ENCODE measurements at places on chromosomes 2 and 18.

DNA sequence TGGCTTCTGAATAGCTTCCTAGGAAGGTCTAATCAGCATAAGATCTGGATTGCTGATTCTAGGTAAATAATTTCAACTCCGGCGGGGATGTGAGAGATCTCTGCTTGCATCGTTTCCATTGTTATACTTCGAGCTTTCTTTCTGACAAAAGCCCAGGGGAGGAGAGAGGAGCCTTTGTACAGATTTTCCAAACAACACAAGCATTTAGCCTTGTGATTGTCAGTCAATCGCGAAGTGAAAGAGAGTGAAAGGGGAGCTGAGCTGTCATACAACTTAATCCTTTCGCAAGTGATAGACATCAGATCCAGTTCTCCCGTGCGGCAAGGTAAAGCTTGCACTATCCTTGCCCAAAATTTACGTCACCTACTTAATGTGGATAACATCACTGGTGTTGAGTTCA lies 26.2 kb downstream of the RALB start:
- DNase-seq, result no peak

- no peak for DNase-seq
Measured at GRCh38 chr2:198252472-198252871, 448.1 kb downstream of the PLCL1 start.

- no peak for DNase-seq
Measured at GRCh38 chr2:115491186-115491793, 1048.8 kb downstream of the DPP10 start.

DNA sequence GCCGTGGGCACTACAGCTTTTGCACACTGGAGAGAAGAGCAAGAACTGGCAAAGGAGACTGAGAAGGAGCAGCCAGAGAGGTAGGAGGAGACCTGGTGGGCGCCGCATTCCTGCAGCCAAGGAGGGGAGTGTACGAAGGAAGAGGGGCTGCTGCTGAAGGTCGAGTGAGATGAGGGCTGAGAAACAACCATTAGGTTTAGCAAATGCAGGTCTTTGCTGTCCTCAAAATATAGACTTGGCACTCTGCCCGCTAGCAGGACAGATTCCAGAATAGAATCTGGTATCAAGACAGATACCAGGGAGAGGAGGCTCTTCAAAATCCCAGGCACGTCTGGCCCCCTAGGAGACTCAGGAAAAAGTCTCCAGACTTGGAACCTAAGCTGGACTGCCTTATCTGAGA lies 83.0 kb downstream of the TGOLN2 start:
- DNase-seq, result no peak

DNA sequence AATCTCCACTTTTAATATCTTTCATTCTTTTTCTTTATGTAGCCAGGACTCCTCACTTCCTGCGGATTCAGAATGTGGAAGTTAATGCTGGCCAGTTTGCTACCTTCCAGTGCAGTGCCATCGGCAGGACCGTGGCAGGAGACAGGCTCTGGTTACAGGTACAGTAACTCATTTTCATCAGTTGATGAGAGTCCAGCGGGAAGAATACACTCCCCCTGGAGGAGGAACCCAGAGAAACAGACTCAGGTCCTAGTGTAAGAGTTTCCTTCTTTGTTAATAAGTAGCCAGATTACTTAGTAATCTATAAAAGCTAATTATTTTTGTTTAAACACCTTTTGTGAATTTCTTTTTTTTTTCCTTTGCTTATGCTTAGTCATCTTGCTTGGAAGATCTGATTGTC lies 359.4 kb downstream of the PTPRM start:
- DNase-seq, result no peak

- no peak for DNase-seq
Measured at GRCh38 chr2:96393989-96394761, 58.6 kb downstream of the NCAPH start.

DNA sequence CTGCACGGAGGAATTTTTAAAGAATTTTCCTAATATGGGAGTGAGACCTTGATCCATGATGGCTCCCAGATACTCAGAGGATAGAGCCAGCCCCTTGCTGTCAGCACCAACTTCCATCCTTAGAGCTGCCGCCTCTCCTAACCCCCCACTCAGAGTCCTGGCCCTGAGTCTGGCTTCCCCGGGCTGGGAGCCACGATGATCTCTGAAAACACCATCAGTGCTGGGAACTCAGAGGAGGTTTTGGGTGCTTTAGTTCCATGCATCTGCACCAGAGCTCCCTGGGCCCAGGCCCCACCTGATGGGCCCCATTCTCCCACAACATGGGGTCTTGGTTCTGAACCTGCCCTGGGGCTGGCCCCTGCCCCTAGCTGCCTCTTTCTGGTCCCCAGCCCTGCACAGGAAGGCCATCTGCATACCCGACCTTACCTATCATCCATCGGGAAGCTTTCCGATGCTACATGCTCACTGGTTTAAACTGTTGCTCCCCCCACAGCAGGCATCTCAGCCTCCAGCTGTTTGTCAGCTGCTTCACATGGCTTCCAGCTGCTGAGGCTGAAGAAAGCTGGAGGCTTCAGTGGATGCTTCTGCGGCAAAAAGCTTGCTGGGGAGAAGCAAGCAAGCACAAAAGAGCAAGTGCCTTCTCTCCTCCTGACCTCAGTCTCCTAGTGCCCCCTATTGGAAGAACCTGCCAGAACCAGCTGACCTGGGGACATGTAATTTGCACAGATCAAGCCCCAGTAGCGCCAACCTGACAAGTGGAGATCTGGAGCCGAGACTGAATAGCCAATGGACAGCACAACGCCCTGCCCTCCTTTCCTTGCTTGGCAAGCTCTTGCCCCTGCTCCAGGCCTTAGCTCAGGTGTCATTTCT lies 24.2 kb upstream of the RHOB start:
- DNase-seq, result no peak

DNA sequence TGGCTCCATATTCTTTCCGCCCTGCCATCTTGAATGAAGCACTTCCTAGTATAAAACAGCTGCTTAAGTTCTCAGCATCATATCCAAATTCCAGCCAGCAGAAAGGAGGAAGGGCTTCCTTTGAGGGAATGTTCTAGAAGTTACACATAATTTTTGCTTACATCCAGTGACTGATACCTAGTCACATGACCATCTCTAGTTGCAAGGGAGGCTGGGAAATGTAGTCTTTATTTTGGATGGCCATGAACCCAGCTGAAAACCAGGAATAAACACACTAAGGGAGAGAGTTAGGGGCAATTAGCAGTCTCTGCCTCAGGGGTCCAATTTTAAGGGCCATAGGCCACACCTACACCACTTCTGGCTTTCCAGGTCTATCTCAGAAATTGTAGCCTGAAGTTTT lies 57.8 kb upstream of the LMAN1 start:
- no peak for DNase-seq

DNA sequence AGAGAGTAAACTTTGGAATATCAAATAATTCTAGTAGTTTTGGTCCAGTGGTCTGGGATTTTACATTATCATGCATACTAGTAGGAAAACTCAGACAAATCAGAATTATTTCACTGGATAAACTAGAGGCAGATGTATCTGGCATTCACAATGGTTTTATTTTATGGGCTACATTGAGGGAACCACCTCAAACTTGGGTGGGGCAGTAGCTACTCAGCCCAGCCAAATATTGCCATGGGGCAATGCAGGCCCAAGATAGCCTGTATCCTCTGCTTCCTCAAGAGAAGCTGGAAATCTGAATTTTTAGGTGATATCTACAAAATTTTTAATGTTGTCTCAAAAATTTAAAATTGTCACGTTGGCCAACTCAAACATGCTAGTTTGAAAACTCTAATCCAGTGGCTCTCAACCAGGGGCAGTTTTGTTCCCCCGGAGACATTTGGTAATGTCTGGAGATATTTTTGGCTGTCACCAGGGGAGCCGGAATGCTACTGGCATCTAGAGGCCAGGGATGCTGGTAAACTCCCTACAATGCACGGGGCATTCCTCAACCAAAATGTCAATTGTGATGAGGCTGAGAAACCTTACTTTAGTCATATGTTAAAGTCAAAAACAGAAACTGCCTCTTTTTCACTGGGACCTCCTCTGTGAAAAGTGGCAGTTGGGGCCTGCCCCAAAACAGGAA lies 172.8 kb upstream of the SPRED2 start:
- no peak for DNase-seq

- DNase-seq, result no peak
Measured at GRCh38 chr2:130864830-130865800, 28.4 kb downstream of the ARHGEF4 start.

DNA sequence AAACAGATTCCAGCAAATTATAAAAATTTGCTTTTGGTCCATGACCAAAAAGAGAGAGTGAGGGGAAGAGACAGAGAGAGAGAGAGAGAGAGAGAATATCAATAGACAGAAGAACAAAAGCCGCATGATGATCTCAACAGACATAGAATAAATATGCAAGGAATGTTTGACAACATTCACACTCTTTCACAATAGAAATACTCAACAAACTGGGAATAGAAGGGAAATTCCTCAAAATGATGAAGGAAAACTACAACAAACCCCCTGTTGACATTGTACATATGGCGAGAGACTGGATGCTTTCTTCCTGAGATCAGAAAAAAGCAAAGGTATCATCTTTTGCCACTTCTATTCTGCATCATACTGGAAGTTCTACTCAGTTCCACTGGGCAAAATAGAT lies 309.7 kb downstream of the RAD51AP2 start:
- DNase-seq, result no peak

DNA sequence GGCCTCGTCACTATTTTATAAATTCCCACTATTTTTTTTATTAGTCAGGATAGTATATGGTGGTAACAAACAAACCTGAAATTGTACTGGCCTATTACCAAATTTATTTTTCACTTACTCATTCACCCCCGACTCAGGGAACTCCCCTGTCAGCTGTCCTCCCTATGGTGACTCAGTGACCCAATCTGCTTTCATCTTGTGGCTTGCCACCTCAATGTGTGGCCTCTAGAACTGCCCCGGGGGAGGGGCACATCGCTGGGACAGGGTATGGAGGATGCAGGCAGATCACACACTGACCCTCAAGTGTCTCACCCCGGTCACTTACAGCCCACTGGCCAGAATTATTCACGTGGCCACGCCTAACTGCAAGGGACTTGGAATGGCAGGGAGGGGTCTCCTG lies 71.6 kb downstream of the ACTR2 start:
- no peak for DNase-seq

DNA sequence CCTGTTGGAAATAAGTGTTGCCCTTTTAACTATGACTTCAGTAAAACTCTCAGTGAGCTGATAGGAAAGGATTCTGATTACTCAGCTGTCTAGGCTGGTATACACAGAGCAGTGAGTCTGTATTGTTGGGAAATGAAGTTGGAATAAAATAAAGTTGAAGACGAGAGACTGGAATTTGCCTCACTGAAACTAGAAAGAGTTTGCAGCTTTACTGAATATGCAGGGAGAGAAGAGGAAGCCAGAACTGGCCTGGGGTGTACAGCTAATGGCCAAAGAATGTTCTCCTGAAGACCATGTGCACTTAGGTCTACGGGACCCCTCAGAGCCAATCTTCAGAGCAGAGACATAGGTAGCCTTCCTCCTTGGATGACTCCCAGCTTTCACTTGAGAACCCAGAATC lies 26.5 kb downstream of the EIF4E2 start:
- DNase-seq, result no peak

GRCh38 chr2:67660871-67661270 lies 263.7 kb downstream of the ETAA1 start:
- no peak for DNase-seq

DNA sequence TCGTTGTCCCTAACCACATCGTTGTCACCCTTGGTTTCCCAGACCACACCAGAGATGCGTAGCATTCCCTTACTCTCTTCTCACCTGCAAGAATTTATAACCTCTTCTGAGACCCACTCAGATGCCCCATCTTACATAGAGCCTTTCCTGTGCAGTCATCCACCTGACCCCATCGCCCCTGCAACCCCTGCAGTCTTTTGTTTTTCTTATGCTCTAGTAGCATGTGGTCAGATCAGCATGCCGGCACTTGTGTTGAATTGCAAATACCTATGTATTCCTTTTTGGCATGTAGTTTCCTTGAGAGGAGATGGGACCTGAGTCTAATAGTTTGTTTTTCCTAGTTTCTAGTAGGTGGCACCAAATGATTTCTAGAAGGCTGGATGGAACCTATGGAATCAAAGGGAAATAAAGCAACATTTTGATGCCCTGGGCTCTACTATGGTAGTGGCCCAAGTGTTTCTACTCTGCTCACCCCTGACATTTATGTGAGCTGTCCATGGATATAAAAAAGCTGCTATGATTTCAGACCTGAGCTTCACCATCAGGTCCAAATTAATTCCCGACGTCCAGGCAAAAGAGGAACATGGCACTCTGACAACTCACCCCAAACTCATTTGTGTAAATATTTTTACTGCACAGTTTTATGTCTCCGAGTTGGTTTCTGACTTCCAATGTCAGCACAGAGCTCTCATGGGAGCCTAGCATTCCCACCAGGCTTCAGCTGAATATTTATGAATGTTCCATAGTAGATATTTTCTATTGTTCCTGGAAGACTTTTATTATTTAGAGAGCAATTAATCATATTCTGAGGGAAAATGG lies 143.6 kb downstream of the RNF144A start:
- no peak for DNase-seq

- no peak for DNase-seq
Measured at GRCh38 chr2:165839610-165840009, 45.6 kb upstream of the GALNT3 start.

DNA sequence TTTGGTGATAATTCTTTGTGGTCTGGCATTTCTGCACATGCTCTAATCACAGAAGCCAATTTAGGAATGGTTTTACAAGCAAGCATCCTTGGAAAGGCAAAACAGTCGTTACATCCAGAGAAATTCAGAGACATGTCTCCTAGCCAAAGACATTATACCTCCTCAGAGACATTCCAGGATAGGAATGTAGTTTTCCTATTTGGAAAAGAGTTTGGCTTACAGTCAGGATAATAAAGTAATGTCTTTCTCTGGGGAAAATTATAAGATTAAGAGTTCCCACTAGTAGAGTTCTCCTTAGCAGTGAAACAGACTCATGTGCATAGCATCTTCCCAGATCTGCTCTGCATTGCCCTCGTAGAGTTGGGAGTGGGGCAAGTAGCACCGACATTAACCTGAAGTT lies 753.6 kb upstream of the TMEFF2 start:
- no peak for DNase-seq

DNA sequence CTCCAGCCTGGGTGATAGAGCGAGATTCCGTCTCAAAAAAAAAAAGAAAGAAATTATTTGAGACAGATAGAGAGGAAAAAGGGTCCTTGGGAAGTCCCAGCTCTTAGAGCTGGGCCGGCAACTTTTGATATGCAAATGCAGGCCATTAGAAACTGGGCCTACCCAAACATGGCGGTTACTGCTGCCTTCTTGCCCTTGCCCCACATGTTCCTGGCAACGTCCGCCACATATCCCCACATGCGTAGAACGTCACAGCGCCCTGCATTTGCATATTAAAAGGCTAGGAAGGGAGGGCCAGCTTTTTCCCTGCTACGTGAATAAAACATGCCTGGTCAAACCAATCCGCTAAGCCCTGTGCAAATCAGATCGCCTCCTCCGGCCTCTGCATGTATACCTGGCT lies 40.7 kb upstream of the LBH start:
- DNase-seq, result no peak

- DNase-seq, result no peak
Measured at GRCh38 chr2:156779416-156780120, 343.4 kb downstream of the GPD2 start.

GRCh38 chr2:68365087-68365486 lies at the start of gene PLEK:
Gene PLEK (plus strand): TSS chr2:68365282. CDS start chr2:68365352, 70 bp downstream.
- DNase-seq, result no peak

Data from GM19239 (cell line).